ENCODE measurements at places on chromosomes 11 and 22.
A peak's percentile ranks its signal among the peaks of the same experiment; 100 is the strongest.

DNA sequence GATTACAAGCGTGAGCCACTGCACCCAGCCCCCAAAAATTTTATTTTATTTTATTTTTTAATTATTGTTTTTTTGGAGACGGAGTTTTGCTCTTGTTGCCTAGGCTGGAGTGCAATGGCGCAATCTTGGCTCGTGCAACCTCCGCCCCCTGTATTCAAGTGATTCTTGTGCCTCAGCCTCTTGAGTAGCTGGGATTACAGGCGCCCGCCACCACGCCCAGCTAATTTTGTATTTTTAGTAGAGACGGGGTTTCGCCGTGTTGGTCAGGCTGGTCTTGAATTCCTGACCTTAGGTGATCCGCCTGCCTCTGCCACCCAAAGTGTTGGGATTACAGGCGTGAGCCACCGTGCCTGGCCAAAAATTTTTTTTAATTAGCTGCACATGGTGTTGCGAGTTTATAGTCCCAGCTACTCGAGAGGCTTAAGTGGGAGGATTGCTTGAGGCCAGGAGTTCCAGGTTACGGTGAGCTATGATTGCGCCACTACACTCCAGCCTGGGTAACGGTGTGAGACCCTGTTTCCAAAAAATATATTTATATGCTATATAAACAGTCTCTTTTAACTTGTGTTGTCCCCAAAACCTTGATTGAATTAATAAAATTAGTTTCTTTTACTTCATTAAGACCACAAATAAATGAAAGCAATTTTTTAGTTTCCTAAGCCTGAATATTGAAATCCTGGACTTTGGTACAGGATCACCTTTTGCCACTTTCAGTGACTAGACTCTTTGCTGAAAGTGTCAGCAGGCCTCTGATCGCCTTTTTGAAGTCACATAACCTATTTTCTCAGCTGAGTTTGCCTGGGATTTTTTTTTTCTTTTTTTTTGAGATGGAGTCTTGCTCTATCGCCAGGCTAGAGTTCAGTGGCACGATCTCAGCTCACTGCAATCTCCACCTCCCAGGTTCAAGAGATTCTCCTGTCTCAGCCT, 16.2 kb downstream of the ATG13 start:
- no peak for DNase-seq

- no peak for DNase-seq
Observed at GRCh38 chr11:129248618-129249017, 56.5 kb upstream of the ARHGAP32 start.

- no peak for DNase-seq
Observed at GRCh38 chr22:35913925-35914324, 114.7 kb downstream of the RBFOX2 start.

DNA sequence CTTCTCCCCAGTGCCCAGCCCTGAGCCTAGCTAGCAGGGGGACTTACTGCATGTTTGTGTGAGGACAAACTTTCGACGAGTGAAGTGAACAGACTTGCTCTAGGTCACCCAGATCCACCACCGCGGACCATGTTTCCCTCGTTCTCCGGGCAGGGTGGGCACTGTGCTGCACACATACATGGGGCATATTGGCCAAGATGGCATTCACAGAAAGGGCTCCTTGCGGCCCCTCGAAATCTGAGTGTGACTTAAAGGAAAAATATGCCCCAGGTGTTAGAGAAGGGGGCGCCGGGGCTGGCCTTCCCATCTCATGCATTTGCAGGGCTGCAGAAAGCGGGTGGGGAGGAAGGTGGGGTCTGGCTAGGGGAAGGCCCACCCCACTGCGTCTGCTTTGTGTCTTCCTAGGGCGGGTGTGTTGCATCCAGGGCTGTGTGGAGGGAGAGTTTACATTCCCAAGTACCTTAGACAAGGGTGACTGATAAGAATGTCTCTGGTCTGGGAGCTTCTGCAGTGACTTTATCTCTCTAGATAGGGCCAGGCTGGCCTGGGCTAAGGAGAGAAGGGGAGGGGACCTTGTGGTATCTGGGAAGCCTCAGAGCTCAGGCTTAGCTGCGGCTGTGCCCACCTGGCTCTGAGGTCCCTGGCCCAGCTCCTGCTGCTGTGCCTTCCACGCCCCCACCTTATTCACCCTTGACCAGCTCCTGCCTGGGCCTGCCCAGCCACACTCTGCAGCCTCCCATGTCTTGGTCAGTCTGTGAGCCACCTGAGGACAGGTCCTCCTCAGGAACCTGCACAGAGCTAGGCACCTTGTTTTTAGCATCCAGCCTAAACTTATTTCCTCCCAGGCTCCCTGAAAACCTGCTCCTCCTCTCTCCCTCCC, 45.8 kb downstream of the LRRC32 start:
- no peak for DNase-seq

DNA sequence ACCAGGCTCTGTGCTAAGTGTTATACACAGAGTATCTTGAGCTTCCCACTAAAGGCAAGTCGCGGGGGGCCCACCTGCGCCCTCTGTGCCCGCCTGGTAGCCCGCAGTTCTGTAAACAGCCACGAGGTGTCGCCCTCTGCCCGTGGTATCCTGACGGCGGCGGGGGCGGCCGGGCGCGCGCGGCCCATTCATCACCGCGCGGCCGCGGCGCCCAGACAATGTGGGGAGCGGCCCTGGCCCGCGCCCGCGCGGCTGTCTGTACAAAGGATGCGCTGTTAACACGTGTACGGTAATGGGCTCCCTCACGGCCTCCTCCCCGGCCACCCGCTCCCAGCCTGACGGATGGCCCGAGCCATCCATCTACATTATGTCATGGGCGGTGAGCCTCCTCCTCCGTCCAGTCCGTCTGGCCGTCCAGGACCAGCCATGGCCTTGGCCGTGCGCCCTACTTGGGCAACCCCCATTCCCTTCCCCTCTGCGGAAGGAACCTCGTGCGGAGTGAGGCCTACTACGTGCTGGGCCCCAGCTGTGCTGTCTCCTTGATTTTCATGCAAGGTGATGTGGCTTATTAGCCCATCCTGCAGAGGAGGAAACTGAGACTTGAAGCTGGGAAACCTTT, 99.4 kb downstream of the MIAT start:
- peak; percentile 12 for DNase-seq
